ENCODE measurements at places on chromosomes 5 and 9.
A peak's percentile ranks its signal among the peaks of the same experiment; 100 is the strongest.

GRCh38 chr9:105330755-105331154, 86.3 kb downstream of the SLC44A1 start:
- DNase-seq, result no peak

DNA sequence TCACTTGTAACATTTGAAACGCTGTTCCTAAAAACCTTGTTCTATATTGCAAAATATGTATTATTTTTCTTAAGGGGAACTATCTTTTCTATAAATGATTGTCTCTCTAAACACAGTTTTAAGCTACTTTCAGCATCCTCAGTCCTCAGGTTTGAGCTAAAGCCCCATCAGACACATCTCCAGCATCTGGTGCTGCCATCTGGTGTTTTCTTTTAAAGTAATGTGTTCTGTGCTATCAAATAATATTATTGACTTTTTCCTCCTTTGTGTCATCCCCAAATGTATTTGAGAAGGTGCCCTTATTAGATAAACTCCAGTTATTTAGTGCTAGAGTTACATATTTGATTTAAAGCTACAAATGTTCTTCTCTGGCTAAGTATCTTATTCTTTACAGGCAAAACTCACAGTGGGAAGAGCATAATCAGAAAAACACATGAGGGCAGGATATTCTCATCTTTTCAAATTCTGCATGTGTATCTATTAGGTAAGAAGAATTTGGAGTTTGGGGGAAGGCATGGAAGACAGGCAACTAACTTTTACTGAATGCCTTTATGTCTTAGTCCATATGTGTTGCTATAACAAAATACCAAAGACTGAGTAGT, 27.5 kb downstream of the ZNF474 start:
- DNase-seq, result no peak

DNA sequence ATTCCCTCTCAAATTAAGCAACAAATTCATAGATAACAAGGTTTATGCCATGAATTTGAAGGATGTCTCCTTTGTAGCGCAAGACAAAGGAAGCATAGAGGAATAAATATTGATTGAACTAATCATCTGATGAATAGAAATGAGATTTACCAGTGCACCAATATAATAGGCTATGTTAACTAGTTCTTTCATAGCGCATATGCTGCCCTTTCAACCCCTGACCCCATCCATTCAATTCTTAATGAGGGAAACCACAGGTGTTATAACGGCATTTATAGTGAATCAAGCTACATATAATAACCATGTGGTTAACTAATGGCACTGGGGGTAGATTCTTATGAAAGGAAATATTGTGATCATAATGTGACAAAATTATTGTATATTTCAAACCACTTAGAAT, 6.5 kb downstream of the RORB start:
- no peak for DNase-seq

- no peak for DNase-seq
These were observed 612.1 kb downstream of the EBF1 start for GRCh38 chr5:158487664-158488063.

DNA sequence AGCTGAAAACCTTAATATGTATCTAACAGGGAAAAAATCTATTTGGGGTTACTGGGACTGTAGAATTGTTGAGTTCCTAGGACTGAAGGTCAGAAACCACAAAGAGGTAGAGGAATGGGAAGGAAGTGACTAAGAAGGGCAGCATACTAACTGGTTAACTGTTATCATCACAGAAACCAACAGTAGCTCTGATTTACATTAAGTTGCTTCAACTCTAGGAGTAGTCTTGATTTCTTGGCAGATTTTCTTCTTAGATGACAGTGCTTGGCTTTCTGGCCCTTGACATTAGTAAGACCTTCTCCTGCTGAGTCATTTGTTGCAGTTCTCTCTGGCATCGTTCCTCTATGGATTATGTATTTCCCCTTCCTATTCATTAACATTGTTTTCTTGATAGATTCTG, 116.1 kb upstream of the RASA1 start:
- no peak for DNase-seq

GRCh38 chr5:171422902-171423663, 3.6 kb downstream of the FGF18 start:
- no peak for DNase-seq

DNA sequence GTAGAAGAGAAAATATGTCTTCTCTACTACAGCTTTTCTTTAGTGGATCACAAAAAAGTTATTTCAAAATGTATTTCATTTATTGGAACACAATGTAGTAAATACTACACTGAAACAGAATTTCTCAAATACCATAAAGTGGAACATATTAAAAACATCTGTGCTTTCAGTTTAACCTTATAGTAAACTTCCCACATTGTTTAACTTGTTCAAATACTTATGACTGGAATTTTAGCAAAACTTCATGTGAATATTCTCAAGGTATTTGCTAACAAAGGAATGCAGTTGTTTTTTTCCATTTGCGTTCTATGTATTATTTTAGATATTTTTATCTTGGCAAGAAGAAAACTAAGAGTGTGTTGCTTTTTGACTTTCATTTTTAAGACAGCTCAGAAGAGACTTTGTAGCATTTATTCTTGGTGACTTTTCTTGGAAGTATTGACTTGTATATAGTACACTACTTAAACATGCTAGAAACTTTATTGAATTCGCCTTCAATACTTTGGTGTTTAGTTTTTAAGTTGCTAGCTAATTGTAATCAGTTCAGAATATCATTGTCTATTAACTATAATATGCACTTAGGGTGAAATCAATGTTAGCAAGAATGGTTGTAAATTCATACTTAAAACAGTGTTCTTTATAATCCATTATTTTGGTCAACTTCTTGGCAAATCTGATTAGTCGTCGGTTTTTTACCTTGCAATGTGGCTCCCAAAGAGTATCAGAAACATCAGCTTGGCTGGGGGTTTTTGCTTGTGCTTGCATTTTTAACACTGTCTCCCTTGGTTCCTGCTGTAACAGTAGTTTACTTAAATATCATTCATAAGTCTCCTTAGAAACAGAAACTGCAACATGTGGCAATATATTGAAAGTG, 5.0 kb upstream of the RHOBTB3 start:
- DNase-seq, result no peak

GRCh38 chr5:163379298-163380155, 57.9 kb upstream of the CCNG1 start:
- no peak for DNase-seq

GRCh38 chr5:132557478-132558172, 848 bp downstream of the RAD50 start:
- no peak for DNase-seq

- no peak for DNase-seq
These were observed at the start of gene SNCAIP for GRCh38 chr5:122311961-122312590. TSS of gene SNCAIP (plus strand) at chr5:122312237. CDS start at chr5:122391135, 78,898 bp downstream.

DNA sequence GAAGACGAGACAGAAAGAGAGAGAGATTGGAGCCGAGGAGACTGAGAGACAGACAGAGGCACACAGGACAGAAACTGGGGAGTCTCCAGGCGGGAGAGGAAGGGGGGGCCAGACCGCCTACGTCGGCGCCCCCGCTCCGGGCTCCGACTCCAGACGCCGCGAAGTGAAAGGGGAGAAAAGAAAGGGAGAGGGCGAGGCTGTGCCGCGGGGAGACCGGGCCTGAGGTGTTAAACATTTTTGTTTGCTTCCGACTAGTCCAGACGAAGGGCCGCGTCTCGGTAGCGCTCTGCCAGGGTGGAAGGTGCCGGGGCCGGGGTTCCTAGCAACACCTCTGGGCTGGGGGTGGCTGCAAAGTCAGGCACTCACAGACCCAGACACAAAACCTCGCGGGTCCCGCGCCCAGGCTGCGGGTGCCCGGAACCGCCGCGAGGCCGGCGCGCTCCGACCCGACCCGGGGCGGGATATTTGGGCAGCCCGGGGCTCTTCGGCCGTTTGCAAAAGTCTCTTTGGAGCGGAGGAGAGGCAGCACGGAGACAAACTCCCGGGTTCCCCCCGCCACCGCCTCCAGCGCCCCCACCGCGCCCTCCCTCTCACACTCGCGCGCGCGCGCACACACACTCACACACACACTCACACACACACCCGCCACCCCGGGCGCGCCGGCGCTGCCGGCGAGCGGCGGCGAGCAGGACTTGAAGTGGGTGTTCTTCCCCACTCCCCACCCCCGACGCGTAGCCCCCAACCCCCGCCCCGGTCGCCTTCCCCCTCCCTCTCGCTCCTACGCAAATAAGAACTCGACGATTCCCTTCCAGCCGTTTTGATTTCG, 626 bp upstream of the FST start:
- DNase-seq, result no peak

GRCh38 chr5:101212942-101213514, 309.9 kb upstream of the ST8SIA4 start:
- DNase-seq, result no peak

- DNase-seq, result no peak
These were observed 45.0 kb downstream of the IRF1 start for GRCh38 chr5:132445640-132445923.

DNA sequence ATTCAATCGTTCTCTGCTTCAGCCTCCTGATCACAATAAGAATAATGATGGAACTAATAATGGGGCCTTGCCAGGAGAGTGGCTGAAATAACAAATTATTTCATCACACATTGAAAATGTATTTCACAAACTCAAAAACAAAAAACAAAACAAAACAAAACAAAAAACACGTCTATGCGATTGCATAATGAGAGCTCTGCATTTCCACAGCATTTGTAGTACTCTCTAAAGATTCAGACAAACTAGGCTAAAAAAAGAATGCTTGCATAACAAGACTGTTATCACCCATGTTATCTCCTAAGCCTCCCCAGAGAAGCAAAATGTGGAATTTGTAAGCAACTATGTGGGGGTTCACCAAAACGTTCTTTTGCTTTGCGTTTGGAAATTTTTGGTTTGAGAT, 48.1 kb downstream of the PRELID2 start:
- DNase-seq, result no peak

GRCh38 chr9:118529210-118529609, 825.0 kb downstream of the TLR4 start:
- no peak for DNase-seq

- DNase-seq, result no peak
These were observed 30.8 kb downstream of the MTAP start for GRCh38 chr9:21833090-21833801.

- DNase-seq, result no peak
These were observed 31.6 kb downstream of the ADAM19 start for GRCh38 chr5:157543825-157544622.

DNA sequence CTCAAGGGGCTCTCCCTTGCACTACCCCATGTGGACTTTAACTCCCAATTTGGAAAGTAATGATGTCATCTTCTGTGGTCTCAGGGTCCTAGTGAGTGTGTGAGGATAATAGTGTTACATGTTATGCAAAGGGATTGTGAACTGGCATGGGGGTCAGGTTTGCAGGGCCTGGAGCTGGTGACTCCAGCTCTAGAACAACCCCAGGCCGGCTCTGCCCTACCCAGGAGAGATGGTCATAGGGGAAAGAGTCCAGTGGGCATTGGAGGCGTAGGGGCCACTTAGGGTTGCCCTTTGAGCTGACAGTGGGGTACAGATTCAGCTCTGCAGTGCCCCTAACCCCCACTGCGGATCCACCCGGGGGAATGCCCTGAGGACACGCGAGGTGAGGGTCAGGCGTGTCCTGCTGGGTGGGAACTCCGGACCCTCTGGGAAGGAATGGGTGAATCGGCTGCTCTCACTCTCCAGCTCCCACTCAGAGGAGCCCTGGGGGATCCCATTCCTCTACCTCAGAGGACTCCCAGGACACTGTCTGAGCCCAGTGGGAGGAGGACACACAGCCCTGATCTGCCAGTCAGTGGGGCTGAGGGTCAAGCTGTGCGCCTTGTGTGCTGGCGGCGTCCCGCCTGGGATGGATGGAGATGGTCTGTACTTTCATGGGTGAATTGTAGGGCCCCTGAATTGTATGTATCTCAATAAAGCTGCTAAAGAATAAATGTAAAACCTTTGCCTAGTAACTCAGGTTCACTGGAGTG, 2.5 kb upstream of the NKD2 start:
- no peak for DNase-seq

- DNase-seq, result no peak
These were observed 163.8 kb downstream of the TMEM38B start for GRCh38 chr9:105858006-105858690.

DNA sequence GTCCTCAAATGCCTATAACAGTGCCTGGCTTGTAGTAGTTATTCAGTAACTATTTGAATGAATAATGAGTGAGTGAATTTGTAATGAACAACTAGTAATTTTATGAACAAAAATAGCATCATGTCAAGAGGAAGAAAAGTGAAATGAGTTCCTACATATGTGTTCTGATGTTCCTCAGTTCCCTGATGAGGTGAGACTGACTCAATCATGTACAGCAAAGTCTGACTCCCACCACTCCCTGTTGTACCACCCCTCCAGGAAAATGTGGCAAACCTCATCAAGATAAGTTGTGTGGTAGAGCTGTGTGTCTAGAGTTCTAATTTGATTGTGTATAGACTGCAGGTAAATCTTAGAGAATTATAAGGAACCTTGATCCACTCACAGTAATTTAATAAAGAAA, 201.6 kb downstream of the GOLPH3 start:
- no peak for DNase-seq

DNA sequence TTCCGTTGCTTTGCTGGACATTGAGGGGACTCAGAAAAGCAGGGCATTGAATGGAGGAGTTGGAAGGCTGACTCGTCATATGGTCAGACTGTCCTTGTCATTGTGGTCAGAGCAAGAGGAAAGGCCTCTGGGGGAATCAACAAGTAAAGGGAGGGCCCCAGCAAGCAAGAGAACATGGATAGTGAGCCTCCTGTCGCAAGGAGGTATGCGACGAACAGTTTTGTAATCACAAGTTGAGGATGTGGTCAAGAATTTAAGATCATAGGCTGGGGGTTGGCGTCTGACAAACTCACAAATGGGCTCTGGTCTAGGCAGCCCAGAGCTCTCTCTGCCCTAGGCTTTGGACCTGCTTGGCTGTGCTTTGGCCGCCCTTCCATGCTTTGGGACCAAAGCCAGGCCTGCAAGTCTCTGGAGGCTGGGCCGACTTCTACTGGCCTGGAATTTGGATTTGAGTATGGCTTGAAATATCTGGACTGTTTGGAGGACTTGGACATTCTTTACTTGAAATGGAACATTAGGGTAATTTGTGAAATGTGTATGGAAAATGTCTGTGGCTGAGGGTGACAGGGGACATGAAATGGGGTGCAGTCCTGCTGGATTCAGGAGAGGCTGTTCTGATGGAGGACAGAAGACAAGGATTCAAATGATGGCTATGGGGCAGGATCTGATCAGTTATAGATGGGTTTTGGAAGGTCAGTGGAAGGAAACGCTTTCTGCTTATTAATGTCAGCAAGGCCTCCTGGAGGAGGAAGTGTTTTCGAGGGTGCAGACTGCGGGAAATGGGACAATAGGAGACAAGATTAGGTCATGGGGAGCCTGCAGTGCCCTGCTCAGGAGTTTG, 19.2 kb upstream of the NDST1 start:
- DNase-seq, result no peak

DNA sequence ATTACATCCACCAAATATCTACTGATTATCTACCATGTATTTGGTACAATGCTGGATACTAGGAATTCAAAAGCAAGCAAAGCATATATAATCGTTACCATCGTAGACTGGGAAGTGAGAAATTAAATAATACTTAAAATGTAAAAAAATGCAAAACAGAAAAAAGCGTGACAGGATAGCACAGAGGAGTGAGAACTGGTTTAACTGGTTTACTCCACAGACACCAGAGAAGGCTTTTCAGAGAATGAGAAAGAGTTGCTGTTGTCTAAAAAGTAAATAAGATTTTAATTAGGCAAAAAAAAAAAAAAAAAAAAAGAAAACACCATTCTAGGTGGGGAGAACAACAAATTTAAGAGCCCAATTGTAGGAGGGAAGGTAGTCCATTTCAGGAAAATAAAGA, 657.9 kb upstream of the ST8SIA4 start:
- DNase-seq, result no peak

- DNase-seq, result peak; percentile 70
These were observed 11.8 kb upstream of the ACTBL2 start for GRCh38 chr5:57494104-57495098.

Data from NCI-H1048 (cell line).